ENCODE measurements at places on chromosomes 5 and 9.

GRCh38 chr5:66443462-66444130 lies 152.6 kb upstream of the MAST4 start:
- no peak for DNase-seq

- no peak for DNase-seq
These were observed 118.4 kb downstream of the ZNF608 start for GRCh38 chr5:124627815-124628595.

DNA sequence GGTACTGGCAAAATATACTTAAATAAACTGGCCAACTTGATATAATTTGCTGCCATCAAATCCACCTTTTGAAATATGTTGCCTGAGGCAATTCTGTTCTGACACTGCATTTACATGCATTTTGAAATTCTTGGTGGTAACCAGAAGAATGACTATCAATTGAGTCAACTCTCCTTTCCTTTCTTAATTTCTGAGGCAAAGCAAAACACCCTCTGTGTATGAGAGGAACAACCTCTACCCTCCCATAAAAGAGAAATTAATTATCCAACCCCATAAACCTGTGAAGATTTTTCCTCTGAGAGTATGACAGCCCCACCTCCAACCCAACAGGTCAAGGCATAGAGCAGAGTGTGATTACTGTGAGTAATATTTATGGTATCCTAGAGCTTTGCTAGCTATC lies 286.8 kb downstream of the NR2F1-AS1 start:
- DNase-seq, result no peak

DNA sequence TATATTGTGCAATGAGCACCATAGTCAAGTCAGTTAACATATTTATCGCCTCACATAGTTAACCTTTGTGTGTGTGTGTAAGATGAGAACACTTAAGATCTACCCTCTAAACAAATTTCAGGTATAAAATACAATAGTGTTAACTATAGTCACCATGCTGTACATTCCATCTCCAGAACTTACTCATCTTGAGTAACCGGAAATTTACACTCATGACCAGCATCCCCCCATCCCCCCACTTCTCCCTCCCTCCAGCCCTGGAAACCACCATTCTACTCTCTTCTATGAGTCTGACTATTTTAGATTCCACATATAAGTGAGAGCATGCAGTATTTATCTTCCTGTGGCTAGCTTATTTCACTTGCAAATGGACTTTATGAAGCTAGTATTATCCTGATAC lies 40.3 kb downstream of the ZNF354A start:
- no peak for DNase-seq

DNA sequence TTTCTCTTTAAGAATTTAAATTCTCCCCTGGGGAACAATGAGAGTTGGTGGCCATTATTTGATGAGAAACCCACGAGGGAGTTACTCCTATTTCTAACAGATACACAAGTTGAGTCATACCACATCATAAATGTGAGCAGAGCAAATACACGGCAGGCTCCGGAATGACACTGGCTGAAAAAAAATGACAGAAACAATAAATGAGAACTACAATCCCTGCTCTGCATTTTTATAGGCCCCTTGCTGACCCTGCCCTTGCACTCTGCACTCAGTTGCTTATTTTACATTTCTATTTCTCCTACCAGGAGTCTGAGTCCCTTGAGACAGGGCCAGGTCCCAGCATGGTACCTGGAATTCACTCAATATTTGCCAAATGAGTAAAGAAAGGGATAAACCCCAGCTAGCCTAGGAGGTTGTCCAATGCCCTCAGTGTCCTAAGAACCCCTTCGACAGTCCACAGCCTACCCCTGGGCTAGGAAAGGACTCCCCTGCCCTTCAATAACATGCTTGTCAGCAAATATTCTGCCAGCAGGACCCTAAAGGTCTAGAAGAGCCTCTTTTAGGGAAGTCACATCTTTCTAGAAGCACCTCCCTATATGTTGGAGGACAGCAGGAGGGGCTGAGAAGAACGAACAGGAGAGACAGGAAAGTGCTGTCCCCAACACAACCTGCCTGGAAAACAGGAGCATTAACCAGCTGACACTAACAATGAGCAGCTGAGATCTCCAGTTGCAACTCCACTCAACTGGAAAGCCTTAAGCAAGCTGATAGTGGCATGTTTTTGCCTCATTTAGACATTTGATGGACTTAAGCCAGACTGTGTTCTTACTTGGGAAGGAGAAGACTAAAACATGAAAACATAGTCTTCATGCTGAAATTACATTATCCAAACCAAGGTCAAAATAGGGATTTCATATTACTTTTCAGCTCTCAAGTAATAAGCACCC lies 191.2 kb downstream of the ACTL7B start:
- no peak for DNase-seq

DNA sequence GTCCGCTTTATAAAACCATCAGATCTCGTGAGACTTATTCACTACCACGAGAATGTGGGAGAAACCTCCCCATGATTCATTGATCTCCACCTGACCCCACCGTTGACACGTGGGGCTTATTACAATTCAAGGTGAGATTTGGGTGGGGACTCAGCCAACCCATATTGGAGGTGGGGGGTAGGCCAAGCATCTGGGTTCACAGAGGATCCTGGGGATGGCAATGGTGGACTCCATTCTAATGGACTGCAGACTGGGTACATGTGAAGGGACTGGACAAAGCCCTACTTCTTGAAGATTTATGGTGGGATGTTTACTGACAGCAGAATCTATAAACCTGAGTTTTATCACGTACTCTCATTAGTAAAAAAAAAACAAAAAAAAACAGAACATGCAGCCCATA lies 15.1 kb downstream of the QRFP start:
- DNase-seq, result no peak
